ENCODE measurements at places on chromosomes 6 and 20. TPM values are rescaled to one million over a fixed set of nuclear protein-coding genes. Genes with fewer than 3 reads are reported as not detected.

The NUS1 gene
- 17.7 TPM for total RNA-seq

The CPNE5 gene
- not detected for total RNA-seq

GRCh38 chr20:24835195-24835594 lies 113.9 kb upstream of the CST7 start:
- DNase-seq, result peak; percentile 71

GRCh38 chr6:21808551-21809242 lies 215.1 kb downstream of the SOX4 start:
- DNase-seq, result no peak

- no peak for DNase-seq
Measured at GRCh38 chr6:26327450-26328264, 37.3 kb upstream of the BTN3A2 start.

GRCh38 chr6:15755526-15755925 lies 92.7 kb upstream of the DTNBP1 start:
- DNase-seq, result no peak
